ENCODE measurements at places on chromosomes 4 and X.

DNA sequence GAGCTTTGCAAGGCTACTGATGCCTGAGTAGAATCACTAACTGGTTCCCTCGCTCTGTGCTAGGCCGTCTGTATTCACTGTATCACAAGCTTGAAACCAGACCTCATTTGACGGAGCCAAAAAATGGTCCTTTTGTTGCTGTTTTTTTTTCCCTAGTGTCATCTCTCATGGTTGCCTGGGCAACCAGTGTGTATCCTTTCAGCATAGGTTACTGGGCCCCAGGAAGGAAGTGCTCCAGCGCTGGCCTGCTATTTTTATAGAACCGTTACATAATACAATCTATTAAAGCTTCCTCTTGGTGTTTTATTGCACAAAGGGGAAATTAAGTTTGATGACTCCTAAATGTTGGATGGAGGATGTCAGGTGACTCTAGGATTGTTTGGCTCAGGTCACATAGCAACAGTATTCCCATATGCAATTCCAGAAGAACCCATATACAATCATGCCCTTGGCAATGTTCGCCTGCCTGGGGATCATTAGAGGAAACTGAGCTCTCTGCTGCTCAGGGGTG, 220.4 kb downstream of the SPRY1 start:
- peak; percentile 96 for DNase-seq
- peak overlapping the region; percentile 29 for H3K27ac ChIP-seq
- H3K4me1 ChIP-seq = peaks cover 57% of the 10 kb centered on the region
- H3K4me3 ChIP-seq = no peak overlapping the region

- H3K27ac ChIP-seq = no peak overlapping the region
- DNase-seq = no peak
- H3K4me1 ChIP-seq = peaks cover 6% of the 10 kb centered on the region
- no peaks in the 10 kb centered on the region for H3K27me3 ChIP-seq
Observed at GRCh38 chr4:38606587-38606905, 57.5 kb upstream of the KLF3 start.

GRCh38 chrX:9846631-9847030, 60.4 kb downstream of the SHROOM2 start:
- no peaks in the 10 kb centered on the region for H3K27me3 ChIP-seq
- no peak overlapping the region for H3K4me3 ChIP-seq
- no peak for DNase-seq
- no peaks in the 10 kb centered on the region for H3K4me1 ChIP-seq
- H3K36me3 ChIP-seq = no peaks in the 10 kb centered on the region

DNA sequence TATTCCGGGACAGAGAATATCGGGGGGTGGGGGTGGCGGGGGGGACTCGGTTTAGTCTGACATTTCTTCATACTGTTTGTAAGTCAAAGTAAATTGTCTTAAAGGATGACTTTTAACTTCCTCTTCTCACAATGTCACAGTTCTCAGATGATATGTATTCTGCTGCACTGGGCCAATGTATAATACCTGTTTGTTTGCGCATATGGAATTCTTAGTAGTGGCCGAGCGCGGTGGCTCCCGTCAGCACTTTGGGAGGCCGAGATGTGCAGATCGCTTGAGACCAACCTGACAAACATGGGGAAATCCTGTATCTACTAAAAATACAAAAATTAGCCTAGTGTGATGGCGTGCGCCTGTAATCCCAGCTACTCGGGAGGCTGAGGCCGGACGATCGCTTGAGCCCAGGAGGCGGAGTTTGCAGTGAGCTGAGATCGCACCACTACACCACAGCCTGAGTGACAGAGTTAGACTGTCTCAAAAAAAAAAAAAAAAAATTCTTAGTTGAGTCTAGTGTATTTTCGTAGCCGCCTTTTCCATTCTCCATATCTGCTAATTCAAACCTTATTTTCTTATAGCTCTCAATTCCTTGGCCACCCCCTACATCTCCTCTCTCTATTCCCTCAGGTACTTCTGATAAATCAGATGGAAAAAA, 851 bp downstream of the POLR2B start:
- no peak for DNase-seq
- peak overlapping the region; percentile 88 for H3K27ac ChIP-seq
- peaks cover 12% of the 10 kb centered on the region for H3K36me3 ChIP-seq

DNA sequence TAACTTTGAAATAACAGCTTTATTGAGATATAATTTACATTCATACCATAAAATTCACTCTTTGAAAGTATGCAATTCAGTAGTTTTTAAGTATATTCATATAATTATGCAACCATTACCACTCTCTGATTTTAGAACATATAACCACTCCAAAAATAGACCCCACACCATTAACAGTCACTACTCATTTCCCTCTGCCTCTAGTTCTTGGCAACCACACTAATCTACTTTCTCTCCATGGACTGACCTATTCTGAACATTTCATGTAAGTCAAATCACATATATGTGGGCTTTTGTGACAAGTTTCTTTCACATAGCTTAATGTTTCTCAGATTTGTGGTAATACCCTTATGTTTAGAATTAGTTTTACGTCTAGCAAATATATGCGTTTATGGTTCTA, 19.5 kb upstream of the GLRA3 start:
- no peaks in the 10 kb centered on the region for H3K4me1 ChIP-seq
- no peaks in the 10 kb centered on the region for H3K36me3 ChIP-seq
- no peaks in the 10 kb centered on the region for H3K27me3 ChIP-seq
- no peak overlapping the region for H3K27ac ChIP-seq
- no peak overlapping the region for H3K4me3 ChIP-seq

DNA sequence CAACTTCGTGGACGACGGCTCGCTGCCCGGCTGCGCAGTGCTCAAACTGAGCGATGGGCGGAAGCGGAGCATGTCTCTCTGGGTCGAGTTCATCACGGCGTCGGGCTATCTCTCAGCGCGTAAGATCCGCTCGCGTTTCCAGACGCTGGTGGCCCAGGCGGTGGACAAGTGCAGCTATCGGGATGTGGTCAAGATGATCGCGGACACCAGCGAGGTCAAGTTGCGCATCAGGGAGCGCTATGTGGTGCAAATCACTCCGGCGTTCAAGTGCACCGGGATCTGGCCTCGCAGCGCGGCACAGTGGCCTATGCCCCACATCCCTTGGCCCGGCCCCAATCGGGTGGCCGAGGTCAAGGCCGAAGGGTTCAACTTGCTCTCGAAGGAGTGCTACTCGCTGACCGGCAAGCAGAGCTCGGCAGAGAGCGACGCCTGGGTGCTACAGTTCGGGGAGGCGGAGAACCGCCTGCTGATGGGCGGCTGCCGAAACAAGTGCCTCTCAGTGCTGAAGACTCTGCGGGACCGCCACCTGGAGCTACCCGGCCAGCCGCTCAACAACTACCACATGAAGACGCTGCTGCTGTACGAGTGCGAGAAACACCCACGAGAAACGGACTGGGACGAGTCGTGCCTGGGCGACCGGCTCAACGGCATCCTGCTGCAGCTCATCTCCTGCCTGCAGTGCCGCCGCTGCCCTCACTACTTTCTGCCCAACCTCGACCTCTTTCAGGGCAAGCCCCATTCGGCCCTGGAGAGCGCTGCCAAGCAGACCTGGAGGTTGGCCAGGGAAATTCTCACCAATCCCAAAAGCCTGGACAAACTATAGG, 1.5 kb downstream of the MAB21L2 start:
- H3K4me1 ChIP-seq = no peaks in the 10 kb centered on the region
- peaks cover 25% of the 10 kb centered on the region for H3K36me3 ChIP-seq
- H3K4me3 ChIP-seq = no peak overlapping the region
- no peak overlapping the region for H3K27ac ChIP-seq
- no peak for DNase-seq
- H3K27me3 ChIP-seq = no peaks in the 10 kb centered on the region

DNA sequence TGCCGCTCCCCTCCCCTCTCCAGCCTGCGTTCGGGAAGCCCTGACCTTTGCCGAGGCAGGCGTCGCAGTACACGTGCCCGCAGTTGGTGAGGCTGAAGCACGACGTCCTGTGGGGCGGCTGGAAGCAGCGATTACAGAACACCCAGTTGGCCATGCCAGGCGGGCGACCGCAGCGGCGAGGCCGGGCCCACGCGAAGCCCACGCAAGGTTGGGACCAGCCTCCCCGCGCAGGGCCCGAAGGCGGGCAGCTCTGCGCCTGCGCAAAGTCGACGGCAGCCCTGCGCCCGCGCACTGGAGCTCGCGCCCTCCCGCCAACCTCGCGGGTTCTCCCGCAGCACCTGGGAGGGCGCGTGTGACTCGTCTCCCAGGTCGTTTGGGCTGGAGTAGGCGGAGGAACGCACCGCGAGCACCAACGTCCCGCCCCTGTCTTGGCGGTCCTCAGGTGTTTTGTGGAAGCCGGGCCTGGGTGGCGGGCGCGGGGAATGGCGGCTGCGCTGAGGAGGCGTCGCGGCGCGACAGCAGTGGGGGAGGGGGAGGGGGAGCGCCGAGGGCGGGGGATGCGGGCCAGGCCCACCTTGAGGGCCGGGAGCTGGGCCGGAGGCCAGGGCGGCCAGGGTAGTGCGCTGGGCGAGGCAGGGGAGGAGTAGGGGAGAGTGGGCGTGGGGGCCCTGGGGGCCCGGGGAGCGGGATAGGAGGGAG, at the start of gene RNF212:
TSS of gene RNF212 (minus strand) at position 254 of the 699 bp plus-strand sequence. CDS start at position 154, 100 bp downstream.
- no peaks in the 10 kb centered on the region for H3K4me1 ChIP-seq
- no peak within 1 kb of the TSS for H3K27ac ChIP-seq
- no peak for DNase-seq
- H3K36me3 ChIP-seq = no peaks in the 10 kb centered on the region
- peaks cover 63% of the 10 kb centered on the region for H3K27me3 ChIP-seq

- no peak overlapping the region for H3K27ac ChIP-seq
- no peaks in the 10 kb centered on the region for H3K4me1 ChIP-seq
- H3K4me3 ChIP-seq = no peak overlapping the region
- H3K36me3 ChIP-seq = no peaks in the 10 kb centered on the region
- no peak for DNase-seq
Observed at GRCh38 chr4:140943486-140944198, 187.5 kb upstream of the TBC1D9 start.

DNA sequence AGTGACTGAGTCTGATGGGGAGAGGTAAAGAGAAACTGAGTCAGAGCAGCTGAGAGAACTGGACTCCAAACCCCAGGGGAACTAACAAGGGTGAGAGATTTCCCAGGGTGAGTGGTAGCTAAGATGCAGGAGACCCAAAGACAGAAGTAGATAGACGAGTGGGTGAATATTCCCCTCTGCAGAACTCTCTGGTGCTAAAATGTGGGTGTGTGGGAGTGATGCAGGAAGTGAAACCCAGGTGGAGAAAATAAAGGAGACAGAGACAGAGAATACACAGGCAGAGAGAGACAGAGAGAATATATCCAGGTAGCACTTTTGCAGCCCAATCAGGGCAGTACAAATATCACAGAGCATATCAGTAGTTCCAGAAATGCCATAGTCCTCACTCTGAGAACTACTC, 212.5 kb upstream of the ZIC3 start:
- H3K4me1 ChIP-seq = no peaks in the 10 kb centered on the region
- H3K27ac ChIP-seq = no peak overlapping the region
- no peak overlapping the region for H3K4me3 ChIP-seq
- no peak for DNase-seq
- H3K36me3 ChIP-seq = no peaks in the 10 kb centered on the region
- no peaks in the 10 kb centered on the region for H3K27me3 ChIP-seq

DNA sequence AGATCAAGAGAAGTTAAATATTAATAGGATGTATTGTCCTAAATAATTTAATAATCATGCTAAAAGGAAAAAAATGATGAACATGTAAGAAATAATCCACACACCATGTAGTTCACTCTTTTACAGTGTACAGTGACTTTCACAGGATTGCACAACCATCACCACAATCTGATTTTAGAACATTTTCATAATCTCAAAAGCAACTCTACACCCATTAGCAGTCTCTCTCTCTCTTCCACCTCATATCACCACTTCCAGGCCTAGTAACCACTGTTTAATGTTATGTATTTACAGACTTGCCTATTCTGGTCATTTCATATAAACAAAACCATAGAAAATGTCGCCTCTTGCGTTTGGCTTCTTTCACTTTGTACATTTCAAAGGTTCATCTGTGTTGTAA, 153.4 kb downstream of the FSTL5 start:
- H3K36me3 ChIP-seq = no peaks in the 10 kb centered on the region
- no peak overlapping the region for H3K4me3 ChIP-seq
- no peak for DNase-seq
- H3K27me3 ChIP-seq = no peaks in the 10 kb centered on the region

DNA sequence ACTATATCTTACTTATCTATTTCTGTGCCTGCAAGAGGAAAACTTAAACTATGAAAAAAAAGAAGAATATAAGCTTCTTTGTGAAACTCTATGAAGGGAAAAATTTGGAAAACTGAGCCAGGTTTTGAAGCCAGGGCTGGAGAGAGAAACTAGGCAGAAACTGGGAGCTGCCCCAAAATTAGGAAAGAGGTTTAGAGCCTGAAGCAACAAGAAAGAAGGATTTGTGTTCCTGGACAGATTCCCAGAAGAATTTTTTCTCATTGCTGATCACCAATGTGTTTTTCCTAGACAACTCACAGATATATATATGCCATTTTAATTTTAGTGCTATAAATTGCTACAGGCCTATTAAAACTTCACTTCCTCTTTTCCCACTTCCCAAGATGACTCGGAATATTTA, 245.0 kb upstream of the GEMIN8 start:
- no peak overlapping the region for H3K4me3 ChIP-seq
- no peaks in the 10 kb centered on the region for H3K27me3 ChIP-seq
- H3K36me3 ChIP-seq = no peaks in the 10 kb centered on the region
- H3K27ac ChIP-seq = no peak overlapping the region
- H3K4me1 ChIP-seq = no peaks in the 10 kb centered on the region

GRCh38 chrX:139121616-139122286, 408.8 kb upstream of the F9 start:
- H3K4me3 ChIP-seq = no peak overlapping the region
- H3K4me1 ChIP-seq = no peaks in the 10 kb centered on the region
- DNase-seq = no peak
- H3K27me3 ChIP-seq = no peaks in the 10 kb centered on the region
- H3K27ac ChIP-seq = no peak overlapping the region

- H3K27ac ChIP-seq = no peak overlapping the region
- DNase-seq = no peak
- H3K4me1 ChIP-seq = peaks cover 41% of the 10 kb centered on the region
- peaks cover under 1% of the 10 kb centered on the region for H3K27me3 ChIP-seq
Observed at GRCh38 chrX:48933757-48934156, 14.9 kb upstream of the PIM2 start.

DNA sequence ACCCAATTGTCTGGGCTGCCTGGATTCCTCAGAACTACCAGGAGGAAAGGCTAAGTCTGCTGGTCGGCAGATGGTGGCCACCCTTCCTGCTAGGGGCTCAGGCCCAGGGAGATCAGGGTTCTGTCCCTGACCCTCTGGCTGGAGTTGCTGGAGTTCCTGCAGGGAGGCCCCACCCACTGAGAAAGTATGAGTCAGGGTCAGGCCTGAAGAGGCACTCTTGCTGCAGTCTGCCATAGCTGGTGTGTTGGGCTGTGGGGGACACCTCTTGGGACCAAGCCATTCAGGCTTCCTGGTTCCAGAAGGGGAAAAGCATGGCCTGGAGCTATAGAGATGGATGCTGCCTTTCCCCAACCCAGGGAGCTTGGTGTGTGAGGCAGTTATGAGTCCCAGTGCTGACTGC, 40.4 kb upstream of the PCDH18 start:
- no peaks in the 10 kb centered on the region for H3K36me3 ChIP-seq
- H3K4me1 ChIP-seq = no peaks in the 10 kb centered on the region
- no peak overlapping the region for H3K27ac ChIP-seq
- H3K27me3 ChIP-seq = no peaks in the 10 kb centered on the region
